ENCODE measurements at places on chromosomes 3 and 15.

DNA sequence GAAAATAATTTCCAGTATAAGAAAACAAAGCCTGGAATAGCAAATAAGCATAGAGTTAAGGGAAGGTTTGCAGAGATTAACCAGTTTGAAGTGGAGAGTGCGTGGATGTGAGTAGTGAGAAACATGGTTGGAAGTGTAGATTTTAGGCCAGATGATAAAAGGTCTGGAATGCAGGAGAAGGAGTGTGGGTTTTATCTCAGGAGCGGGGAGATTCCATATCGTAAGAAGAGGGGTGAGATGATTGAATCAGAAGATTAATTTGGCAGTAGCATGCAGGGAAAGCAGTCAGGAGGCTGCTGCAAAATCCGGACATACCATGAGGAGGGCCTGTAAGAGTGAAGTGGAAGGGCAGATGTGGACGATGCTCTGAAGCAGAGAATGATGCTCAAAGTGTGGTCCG lies 13.7 kb downstream of the PPARG start:
- DNase-seq, result no peak

DNA sequence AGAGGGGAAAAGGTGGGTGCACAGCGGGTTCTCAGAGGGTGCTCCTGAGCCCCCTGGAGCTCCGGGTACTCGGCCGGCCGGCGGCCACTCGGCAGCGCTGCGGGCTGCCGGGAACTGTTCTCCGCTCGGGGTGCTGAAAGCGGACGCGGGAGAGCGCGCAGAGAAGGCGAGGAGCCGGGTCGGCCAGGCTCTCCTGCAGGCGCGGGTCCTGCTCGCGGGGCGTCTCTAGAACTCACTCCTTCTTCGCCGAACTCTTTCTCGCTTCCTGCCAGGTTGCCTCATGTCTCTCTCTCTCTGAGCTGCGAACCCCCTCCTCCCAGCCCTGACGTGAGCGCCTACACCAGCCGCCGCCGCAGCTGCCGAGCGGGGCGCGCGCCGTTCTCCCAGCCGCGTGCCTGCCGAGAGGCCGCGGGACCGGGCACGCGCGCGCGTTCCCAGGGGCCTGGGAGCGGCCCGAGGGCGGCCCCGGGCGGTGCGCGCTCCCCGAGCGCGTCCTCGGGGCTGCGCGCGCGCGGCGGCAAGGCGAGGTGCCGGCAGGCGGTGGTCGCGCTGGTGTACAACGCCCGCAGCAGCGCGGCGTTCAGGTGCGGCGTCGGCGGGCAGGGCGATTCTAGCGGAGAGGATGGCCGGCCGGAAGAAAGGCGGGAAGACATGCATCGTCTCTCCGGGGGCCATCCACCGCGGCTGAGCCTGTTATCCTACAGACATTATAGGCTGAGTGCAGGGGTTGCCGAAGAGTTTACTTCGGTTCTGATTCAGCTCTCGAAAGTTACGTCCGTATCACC lies at the start of gene PEX5L:
Gene PEX5L (minus strand): TSS at position 267 of the 785 bp plus-strand sequence. CDS start 338 bp downstream, outside the sequence.
- peak; percentile 72 for DNase-seq

DNA sequence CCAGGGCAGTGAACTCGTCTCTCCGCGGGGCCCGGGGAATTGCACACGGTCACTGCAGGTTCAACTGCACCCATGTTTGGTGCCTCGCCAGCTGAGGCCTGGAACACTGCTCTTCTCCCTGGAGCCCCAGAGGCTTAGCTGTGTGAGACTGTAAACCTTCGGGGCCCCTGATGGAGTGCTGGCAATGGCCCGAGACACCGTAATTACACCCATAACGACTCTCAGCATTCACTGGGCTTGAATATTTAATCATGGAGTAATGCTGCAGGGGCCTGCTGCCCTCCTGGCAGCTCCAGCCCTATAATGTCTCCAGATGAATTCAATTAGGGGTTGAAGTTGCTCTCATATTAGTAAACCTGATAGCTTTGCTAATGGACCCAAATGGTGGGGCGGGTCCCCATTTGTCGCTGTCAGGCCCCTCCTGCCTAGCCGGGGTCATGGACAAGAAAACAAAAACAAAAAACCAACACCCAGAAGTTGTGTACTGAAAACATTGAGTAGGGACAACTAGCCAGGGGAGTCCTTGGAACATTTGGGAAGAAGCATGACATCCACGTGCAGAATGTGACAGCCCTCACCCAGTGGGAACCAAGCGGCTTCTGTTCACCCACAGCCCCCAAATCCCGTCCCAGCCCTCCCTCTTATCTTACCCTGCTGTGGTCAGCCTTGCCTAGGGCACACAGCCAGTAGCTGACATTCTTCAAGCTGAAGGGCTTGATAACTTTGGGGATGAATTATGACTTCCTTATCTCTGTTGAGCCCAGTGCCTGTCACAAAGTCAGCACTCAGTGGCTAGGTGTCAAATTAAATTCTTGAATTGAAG lies 74.3 kb upstream of the SCN5A start:
- no peak for DNase-seq

GRCh38 chr3:32078085-32078634 lies 28.3 kb upstream of the GPD1L start:
- no peak for DNase-seq

DNA sequence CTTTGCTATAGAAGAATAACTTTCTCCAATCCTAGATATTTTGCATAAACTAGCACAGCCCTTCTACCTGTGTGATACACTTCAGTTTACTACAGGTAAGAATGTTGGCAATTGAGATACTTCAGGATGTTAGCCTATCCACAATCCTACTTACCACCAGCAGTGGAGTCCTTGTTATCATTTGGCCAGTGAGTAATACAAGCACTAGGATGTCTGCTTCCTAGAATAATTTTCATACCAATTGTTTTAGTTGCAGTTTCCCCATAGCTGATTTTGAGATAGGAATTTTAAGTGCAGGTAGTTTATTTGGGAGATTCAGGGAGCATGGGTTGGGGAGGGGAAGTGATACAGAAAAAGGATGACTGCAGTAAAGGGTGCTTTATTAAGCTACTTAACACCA lies 147.2 kb downstream of the EPHA6 start:
- DNase-seq, result no peak

GRCh38 chr3:187662848-187663409 lies 7.3 kb downstream of the SST start:
- no peak for DNase-seq

- DNase-seq, result no peak
Measured at GRCh38 chr15:65991721-65992483, 122.6 kb downstream of the RAB11A start.

DNA sequence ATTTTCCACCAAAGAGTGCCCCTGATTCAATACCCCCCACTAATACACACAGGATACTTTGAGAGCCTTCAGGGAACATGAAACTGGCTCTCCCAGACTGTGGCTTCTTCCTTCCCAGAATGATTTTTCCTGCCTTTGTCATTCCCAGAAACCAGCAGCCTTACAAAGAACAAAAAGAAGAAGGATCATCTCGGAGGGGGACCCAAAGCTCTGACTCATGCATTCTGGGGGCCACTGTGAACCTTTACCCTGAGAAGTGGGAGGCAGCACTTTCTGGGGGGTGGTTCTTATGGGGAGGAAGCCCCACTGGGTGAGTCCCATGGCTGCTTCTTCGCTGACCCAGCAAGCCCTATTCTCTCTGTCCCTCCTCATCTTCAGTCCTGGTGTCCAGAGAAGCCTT lies 44.7 kb upstream of the RAD18 start:
- DNase-seq, result no peak

DNA sequence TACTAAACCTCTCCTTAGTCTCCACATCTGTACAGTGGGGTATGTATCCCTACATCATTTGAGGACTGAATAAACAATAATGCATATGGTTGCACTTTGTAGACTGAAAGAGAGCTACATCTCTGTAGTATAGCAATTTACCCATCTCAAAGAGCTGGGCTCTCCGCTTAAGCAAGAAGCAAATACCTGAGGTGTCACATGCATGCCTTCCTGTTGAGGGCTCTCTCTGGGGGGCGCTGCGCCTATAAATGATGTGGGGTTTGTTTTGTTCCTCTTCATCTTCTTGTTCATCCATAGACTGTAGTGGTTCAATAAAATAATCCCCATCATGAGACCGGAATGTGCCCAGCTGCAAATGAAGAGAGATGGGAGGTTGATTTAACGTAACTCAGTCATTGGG lies 6.8 kb downstream of the ADAMTS9 start:
- no peak for DNase-seq

- DNase-seq, result no peak
Measured at GRCh38 chr3:29255854-29256696, 24.8 kb upstream of the RBMS3 start.

- DNase-seq, result no peak
Measured at GRCh38 chr3:170440344-170440743, 21.7 kb downstream of the CLDN11 start.

- no peak for DNase-seq
Measured at GRCh38 chr15:48413304-48413703, 82.1 kb downstream of the DUT start.

- no peak for DNase-seq
Measured at GRCh38 chr3:170044795-170045244, 7.0 kb downstream of the GPR160 start.

DNA sequence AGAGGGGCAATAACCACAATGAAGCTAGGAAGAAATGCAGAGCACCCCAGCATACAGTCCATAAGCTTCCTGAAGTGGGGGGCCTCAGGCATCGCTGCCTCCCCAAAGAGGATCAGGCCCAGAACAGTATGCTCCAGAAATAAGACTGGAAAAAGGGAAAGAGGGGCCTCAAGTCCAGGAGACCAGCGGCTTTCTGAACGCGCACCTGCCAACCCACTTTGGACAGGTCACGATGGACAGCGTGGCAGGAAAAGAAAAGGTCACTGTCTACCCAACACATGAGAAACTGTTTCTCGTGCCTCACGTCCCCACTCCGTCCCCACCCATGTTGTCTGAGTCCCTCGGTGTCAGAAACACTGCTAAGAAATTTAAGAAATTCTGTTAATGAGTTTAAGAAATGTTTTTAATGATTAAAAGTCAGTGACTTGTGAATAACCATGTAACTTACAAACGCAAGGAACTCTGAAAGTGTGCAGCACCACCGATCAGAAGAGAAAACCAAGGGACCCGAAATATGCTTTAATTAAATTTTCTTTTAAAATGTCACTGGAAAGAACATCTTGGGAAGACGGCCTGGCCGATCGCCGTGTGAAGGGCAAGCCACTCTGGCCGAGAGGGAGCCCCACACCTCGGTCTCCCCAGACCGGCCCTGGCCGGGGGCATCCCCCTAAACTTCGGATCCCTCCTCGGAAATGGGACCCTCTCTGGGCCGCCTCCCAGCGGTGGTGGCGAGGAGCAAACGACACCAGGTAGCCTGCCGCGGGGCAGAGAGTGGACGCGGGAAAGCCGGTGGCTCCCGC lies 1.7 kb upstream of the PPARG start:
- peak; percentile 29 for DNase-seq

- DNase-seq, result no peak
Measured at GRCh38 chr3:58617338-58617761, 40.2 kb upstream of the FAM107A start.

DNA sequence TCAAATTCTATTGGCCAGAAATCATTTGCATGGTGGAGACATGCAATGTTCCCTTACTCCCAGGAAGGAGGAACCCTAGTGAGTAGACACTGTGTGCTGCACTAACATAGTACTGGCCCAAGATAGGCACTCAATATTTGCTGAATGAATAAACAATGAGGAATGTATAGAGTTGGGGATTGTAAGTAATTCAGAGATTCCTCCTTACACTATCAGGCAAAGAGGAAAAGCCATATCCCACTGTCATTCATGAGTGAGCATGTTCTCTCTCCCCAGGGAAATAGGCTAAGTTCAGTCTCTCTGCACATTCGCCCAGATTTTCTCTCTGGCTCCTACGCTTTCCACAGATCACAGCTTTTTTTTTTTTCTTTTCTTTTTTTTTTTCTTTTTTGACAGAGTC lies 154.9 kb upstream of the WNT5A start:
- DNase-seq, result no peak

GRCh38 chr3:53156368-53156834 lies 4.6 kb upstream of the PRKCD start:
- no peak for DNase-seq

DNA sequence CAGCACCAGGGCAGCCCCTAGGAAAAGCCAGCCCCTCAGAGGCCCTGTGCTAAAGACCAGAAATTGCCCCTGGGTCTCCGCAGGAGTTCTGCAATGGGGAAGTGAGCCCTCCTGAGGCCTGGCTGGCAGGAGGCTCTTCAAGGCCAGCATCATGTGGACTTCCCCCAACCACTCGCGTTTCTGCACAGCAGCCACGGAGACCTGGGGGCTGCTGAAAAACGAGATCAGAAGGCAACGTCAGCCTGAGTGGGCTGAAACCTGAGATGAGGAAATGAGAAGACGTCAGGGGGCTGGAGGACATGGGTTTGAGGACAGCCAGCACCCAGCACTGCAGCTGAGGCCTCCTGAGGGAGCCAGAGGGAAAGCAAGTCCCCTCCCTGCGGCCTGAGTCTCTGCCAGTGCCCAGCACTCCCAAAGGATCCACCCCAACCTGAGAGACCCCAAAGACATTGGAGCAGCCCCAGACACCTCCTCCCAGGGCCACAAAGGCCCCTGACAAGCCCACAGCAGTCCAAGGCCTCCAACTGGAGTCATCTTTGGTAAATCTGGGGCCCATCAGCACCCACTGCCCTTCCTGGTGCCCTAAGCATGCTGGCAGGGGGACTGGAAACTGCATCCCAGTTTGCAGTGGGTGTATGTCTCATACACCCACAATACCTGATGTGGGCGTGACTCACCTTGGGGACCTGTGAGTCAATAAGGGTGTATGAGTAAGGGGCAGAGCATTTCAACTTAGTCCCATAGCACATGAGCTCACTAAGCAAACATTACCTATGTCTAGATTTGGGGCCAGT lies 29.2 kb upstream of the CYP11A1 start:
- DNase-seq, result no peak

DNA sequence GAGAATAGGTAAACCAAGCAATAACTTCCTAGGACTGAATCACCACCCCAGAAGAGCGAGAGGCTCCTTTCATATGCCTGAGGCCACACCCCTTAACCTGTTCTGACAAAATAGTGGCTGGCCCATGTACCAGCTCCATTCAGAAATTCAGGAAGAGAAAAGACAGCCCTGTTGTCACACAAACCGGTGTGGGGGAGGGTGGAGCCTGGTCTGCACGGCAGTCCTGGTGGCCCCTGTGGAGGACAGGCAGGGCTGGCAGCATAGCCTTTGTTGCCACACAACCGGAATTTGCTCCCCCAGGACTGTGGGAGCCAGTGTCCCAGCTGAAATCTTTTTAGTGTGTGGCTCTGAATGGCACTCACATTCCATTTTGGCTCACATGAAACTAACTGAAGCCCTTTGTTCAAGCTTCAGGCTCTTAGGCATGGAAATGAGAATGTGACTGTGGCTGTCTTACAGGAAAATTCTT lies 23.8 kb downstream of the RLBP1 start:
- no peak for DNase-seq
